ENCODE measurements at places on chromosomes 12 and 14.

DNA sequence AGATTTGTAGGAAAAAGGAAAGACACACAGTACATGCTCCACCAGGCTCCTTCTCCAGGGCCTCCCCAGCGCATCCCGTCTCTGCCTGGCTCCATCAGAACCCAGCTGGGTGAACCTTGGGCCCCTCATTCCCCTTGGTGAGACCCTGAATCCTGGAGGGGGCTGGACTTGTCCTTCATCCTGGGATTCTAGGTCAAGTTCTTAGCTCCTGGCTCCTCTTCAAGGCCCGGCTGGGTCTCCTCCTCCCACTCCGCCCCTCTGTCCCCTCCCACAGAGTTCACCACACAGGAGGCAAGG lies 49.2 kb downstream of the PSMA6 start:
- no peak for DNase-seq

DNA sequence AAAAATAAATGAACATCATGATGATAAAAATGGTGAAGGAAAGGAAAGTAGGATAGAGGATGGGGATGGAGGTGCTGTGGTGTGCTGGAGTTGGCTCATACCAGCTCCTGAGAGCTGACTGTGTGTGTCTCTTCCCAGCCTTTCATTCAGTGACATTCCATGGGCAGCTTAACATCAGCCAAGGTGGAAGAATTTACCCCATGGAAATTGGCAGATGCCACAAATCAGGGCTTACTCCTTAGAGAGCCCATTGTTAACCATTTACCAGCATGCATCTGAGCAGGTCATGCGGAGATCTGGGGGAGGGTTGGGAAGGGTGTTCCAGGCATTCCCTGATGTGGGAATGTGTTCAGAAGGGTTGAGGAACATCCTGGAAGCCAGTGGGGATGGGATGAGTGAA lies 164.7 kb upstream of the MYL2 start:
- no peak for DNase-seq

DNA sequence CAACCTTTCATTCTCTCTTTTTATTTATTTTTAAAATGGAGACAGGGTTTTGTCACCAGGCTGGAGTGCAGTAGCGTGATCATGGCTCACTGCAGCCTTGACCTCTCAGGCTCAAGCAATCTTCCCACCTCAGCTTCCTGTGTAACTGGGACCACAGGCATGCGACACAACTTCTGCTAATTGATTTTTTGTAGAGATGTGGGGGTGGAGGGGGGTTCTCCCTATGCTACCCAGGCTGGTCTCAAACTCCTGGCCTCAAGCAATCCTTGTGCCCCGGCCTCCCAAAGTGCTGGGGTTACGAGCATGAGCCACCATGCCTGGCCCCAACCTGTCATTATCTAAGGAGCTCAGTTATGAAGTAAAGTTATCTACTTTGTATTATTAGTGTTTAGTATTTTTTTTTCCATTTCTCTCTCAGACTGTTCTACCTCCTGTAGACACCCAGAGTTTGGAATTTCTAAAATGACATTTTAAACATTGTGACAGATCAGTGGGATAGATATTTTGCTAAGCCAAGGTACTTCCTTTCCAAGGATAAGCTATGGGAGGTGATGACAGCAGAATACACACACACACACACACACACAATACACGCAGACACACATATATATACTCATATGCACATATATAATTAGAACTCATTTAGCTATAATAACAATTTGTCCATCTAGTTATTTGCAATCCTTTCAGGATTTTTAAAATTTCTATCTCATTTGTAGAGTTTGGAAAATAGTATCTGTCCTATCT lies 2.1 kb upstream of the USP44 start:
- peak; percentile 61 for DNase-seq

- DNase-seq: no peak
These were observed 186.3 kb upstream of the PLEKHA5 start for GRCh38 chr12:18943200-18943599.

DNA sequence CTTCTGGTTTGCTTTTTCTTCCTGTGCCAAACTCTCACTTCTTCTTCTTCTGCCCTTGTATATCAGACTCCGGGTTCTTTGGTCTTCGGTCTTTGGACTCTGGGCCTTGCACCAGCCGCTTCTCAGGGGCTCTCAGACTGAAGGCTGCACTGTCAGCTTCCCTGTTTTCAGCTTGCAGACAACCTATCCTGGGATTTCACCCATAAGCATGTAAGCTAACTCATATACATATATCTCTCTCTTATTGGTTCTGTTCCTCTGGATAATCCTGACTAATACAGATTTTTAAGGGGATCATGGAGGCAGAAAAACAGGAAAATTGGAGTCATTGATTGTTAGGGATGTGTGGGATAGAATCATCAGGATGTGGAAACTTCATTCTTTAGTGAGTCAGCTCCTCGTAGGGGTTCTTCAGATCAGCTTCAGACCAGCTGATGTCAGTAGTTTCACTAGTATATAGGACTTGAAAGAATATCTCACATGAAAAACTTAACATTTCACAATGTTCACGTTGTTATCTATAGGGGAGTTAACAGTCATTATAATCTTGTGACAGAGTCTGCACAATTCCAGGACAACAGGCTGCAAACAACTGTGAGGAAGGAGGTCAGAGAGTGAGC lies 102.9 kb downstream of the RASSF9 start:
- peak; percentile 58 for DNase-seq

- DNase-seq: no peak
These were observed 103.9 kb downstream of the TGFB3 start for GRCh38 chr14:75877884-75878283.

- no peak for DNase-seq
These were observed 45.5 kb upstream of the BCL11B start for GRCh38 chr14:99317231-99318090.

- DNase-seq: peak; percentile 33
These were observed 39.2 kb upstream of the PLXNC1 start for GRCh38 chr12:94109160-94109559.

DNA sequence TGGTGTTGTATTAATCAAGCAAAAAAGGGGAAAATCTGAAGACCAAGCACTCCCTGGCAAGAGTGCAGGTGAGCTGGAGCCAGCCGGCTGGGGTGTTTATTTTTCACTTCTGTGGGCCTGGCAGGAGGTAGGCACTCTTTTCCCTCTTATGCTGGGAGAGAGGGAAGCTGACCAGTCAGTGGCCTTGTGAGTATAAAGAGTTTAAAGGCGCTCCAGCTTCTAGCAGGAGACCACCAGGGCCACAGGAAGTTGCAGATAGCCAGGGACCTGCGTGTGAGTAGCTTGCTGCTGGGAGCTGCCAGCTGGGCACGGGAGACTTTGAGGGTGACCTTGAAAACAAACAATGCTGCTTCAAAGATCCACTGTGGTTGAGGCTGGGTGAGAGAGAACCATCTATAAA lies 217.4 kb upstream of the PWP1 start:
- no peak for DNase-seq

DNA sequence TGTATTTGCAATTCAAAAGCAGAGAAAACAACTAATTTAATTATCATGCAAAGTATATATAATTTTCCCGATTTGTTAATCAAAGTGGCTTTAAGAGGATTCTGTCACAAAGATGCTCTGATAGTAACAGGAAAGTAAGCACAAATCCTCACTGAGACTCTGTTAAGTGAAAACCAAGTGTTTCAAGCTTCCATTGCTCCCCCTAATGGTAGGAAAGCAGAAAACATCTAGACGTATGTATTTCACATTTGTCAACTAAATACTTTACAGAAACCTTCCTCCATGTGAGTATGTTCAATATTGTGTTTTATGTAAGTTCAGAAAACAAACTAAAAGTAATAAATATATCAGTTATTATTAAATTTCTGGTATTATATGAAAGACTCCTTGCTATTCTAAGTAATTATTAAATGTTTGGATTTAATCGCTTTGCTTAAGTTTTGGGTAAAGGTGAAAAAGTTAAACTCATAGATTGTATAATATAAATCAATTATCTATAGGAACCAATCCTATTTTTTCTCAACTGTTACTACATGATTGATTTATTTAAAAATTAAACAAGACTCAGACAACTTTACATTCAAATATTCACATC lies 1.5 kb upstream of the NTS start:
- peak; percentile 83 for DNase-seq

- DNase-seq: peak; percentile 75
These were observed 60.1 kb downstream of the FSCB start for GRCh38 chr14:44446965-44447364.

- DNase-seq: no peak
These were observed 169.9 kb downstream of the CRADD start for GRCh38 chr12:93846936-93847516.

DNA sequence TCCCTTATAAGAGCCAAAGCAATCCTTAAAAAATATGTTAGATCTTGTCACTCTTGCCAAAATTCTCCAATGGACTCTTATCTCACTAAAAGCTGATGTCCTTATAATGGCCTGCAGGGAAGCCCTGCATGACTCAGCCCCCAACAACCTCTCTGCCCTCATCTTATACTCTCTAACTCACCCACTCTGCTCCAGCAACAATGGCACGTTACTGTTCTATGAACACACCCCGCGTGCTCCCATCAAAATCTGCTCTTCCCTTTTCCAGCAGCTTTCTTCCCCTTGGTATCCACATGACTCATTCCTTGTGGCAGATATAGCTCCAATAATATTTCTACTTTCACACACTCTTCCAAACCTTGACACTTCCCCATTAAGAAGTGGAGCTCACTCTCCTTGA lies 108.1 kb downstream of the DENND5B start:
- DNase-seq: no peak

- DNase-seq: no peak
These were observed 798.8 kb downstream of the SLC16A7 start for GRCh38 chr12:60394665-60395064.

- DNase-seq: no peak
These were observed 1049.3 kb downstream of the GALC start for GRCh38 chr14:86943391-86944365.

DNA sequence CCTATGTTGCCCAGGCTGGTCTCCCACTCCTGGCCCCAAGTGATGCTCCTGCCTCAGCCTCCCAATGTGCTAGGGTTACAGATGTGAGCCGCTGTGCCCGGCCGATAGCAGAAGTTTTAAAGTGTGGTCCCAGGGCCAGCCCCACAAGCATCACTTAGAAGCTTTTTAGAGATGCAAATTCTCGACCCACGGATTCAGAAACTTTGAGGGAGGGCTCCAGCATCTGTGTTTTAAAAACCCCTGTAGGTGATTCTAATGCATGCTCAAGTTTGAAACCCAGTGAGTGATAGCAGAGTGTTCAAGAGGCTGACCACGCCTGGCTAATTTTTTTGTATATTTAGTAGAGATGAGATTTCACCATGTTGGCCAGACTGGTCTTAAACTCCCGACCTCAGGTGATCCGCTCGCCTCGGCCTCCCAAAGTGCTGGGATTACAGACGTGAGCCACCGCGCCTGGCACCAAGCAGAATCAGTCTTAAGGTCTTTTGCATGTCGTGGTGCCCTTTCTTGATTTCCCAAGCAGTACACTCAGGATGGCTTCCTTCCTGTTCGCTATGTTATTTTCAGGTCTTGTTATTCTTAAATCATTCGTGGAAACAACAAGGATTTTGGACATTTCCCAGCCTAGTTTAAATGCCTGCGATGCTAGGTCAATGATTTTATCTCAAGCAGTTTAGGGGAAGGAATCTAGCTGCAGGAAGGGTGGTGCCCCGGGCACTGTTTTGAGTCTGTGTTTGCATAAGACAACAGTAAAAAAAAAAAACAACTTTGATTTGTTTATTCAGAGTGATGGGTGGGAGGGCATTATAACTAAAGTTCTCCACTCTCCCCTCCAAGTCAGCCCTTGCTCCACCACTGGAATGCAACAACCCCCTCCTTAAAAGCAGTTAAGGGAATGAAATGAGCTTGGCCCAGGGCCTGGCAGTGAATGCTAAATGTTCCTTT lies 9.2 kb upstream of the RILPL2 start:
- DNase-seq: no peak

Data from OCI-M1 (cell line).